ENCODE measurements at places on chromosomes 16 and 17.
A peak's percentile ranks its signal among the peaks of the same experiment; 100 is the strongest.

DNA sequence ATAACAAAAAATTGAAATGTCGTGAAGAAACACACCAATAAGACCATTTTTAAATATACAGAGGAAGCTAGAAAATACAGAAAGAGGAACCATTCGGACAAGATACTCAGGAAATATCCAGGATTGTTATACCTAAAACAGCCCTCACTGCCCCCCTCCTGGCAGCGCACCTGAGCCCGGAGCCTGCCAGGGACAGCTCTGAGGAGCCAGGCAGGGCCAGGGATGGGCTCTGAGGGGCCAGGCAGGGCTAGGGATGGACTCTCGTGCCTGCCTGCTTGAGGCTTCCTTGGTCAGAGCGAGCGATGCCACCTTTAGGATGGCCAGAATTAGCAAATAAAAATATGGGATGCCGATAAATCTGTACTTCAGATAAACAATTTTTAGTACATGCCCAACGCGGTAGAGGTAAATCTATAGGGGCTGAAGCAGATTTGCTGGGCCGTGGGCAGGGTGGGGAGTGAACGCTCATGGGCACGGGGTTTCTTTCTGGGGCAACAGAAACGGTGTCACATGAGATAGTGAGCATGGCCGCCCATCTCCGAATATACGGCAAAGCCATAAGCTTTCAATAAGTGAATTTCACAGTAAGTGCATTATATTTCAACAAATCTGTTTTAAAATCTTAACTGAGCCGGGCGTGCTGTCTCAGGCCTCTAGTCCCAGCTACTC is 18.2 kb upstream of the CSNK1D start:
- no peak for DNase-seq

DNA sequence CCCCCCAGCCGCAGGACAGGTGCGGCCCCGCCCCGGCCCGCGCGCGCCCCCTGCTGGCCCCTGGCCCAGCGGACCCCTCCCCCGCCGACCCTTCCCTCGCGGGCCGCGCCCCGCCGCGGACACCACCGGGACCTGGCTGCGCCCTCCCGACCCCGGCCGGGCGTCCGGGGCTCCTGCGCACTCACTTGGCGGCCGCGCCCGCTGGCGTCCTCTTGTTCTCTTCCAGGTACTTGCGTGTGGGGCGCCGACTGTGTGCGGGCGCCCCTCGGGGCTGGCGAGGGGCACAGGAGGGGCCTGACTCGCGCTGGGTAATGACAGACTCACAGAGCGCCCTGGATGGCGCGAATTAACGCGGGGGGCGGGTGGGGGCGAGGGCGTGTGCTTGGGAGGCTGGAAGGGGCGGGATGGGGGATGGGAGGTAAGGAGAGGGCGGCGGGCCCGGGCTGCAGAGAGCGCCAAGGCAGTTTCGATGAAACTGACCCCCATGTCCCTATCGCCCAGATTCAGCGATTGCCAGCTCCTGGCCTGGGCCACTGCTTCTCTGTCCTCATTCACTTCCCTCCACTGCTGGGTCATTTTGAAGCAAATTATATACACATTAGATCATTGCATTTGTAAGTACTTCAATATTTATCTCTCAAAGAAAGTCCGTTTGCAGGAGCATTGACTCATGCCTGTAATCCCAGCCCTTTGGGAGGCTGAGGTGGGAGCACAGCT is 445 bp upstream of the DBNDD1 start:
- no peak for DNase-seq

- DNase-seq: no peak
Observed at GRCh38 chr16:81136390-81137335, 40.5 kb upstream of the GCSH start.

DNA sequence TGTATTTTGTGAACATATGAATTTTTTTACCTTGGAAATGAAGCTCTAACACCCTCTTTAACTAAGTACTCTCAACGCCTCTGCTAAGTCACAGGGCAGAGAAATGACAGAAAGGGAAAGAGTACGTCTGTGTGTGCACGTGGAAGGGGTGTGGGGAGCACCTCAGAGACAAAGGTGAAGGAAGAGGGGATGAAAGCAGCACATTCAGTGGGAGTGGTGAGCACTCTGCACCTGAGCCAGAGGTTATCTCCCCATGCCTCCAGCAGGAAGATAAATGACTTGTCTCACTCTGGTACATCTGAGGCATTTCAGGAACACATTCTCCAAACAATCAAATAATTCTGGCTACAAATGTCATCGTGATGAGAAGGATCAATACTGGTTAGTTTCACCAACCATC is 15.0 kb downstream of the GNA13 start:
- no peak for DNase-seq

- peak; percentile 47 for DNase-seq
Observed at GRCh38 chr16:54284931-54285413, 1.6 kb downstream of the IRX3 start.

DNA sequence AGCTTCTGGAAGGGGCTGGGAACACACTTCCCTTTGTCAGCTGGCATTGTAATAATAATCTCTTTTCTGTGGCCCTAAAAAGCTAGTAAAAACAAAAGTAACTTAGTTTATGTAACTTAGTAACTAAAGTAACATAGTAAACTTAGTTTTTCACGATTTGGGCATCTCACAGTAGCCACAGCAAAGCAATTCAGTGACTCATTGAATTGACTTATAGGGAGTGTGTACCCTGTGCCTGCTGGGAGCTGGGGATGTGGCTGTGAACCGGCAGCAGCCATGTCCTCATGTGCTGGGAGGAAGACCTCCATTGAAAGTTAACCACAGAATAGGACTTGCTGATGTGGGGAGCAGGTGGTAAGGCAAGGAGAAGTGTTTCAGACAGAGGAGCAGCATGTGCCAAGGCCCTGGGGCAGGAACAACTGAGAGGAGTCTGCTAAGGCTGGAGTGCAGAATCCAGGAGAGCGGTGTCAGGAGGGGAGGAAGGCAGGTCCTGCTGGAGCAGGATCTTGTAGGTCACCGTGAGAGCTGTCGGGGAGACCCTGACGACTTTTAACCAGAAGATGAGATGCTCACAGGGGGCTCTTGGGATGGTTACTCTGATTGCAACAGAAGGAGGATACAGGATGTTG is 112.8 kb downstream of the PLCG2 start:
- DNase-seq: no peak

DNA sequence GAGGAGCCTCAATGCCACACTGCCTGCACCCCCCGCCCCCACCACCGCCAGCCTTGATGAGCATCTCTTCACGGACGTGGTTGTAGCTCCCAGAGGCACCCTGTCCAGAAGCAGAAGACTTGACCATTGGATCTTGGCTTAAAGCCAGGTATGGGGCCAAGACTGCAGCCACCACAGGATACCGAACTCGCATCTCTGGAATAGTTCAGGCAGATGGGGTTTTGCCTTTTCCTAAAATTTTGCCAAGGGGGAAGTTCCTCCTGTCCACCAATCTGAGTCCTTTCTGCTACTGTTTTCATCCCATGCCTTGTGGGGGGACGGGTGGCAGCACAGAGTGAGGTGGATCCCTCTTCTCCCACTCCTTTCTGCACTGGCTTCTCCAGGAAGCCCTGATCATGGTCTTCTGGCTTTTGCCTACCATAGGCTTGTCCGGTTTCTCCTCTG is 939 bp downstream of the CORO6 start:
- DNase-seq: no peak

GRCh38 chr17:60065136-60065535 is 13.6 kb downstream of the HEATR6 start:
- DNase-seq: no peak

GRCh38 chr16:83115491-83116232 is 488.9 kb downstream of the CDH13 start:
- no peak for DNase-seq

DNA sequence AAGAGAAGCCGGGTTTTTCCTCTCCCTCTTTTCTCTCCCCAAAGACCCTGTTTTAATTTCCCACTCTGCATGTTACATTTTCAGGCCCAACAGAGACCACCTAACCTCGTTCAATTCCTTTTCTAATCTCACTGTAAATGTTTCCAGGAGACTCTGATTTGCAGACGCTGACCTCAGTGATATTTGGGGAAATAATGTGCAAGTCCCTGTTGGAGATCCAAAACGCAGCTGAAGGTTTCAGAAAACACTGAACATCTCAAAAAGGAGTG is 386.6 kb downstream of the NPIPA8 start:
- no peak for DNase-seq

DNA sequence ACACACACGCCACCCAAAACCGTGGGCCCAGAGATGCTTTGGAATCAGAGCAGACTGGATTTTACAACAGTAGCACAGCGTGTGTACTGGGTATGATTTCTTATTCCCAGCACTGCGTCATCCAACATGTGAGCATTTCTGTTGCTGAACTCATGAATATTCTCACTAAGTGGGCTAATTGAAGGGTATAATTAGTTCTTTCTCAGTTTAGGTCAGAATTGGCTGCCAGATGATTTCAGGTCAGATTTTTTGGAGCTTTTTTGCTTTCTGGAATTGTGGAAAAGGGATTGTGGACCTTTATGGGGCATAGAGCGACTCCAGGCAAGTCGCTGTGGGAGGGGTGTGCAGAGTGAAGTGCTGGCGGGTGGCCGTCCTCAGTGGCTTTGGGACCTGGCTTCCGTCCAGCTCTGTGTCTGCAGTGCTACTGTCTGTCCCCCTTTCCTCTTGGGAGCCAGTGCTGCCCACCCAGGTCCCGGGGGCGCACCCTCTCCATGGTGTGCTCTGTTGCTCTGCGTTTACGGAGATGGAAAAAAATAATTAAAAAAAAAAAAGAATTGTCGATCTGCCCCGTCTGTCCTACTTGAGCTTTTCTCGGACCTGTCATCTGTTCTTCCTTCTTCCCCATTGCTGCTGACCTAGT is 25.0 kb downstream of the FOXK2 start:
- no peak for DNase-seq

DNA sequence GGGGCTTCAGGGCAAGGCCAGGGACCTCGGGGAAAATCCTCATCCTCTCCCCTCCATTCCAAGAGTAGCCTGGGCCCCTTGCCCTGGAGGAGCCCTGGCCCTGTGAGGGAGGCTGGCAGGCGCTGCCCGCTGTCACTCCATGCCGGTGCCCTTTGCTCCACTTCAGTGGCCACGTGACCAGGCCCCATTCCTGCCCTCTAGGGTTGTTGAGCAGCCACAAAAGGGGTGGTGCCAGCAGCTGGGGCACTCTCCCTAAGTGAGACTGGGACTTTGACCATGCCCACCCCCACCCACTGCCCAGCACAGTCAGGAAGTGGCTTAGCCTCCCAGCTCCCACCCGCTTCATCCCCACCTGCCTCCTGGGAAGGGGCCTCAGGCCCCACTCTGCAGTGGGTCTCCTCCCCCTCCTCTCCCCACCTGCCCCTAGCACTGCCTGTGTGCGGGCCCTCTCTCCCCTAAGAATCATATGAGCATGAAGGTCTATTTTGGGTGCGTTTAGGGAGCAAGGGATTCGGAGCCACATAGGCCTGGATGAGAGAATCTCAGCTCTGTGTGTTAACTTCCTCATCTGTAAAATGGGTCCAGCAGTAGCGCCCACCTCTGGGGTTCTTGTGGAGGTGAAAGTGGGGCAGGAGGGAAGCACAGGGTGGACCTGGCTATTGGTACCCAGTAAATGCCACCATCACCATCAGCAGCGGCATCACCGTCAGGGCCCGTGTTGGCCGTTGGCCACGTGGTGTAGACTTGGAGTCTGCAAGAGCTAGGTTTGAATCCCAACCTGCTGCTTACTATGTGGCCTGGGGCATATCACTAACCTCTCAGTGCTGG is 7.2 kb downstream of the PDK2 start:
- DNase-seq: peak; percentile 75

GRCh38 chr16:83473926-83474650 is 333.7 kb upstream of the HSBP1 start:
- no peak for DNase-seq

DNA sequence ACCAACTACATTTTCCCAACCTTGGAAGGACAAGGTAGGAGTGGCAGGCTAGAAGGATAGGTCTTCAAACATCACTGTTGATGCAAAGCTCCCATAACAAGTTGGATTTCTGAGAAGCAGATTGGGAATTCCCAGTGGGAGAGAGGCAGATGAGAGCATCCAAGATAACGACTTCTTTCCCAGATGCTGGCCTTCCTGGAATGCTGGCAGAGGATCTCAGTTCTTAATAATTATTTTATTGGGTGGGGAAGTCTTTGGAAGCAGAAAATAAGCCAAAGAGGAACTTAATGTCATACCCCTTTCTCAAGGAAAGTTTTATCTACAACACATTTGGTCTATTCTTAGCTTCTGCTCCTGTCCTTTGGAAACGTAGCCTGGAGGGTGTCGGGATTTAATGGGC is 64.5 kb downstream of the MPRIP start:
- DNase-seq: no peak

DNA sequence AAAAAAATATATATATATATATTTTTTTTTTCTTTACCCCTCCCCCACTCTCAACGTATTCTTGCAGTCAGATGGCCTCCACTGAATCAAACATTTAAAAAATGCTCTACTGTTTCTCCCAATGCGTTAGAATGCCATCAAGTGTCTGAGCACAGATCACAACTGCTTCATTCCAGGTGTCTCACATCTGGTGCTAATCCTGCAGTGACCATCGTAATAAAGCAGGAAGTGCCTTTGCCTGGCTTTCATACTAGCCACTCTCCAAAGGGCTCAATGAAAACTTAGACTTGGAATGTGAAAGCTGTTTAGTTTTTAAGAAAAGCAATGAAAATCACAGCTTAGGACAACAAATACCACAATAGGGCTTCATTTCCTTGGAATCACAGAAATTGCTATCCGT is 37.2 kb downstream of the SKAP1 start:
- no peak for DNase-seq

DNA sequence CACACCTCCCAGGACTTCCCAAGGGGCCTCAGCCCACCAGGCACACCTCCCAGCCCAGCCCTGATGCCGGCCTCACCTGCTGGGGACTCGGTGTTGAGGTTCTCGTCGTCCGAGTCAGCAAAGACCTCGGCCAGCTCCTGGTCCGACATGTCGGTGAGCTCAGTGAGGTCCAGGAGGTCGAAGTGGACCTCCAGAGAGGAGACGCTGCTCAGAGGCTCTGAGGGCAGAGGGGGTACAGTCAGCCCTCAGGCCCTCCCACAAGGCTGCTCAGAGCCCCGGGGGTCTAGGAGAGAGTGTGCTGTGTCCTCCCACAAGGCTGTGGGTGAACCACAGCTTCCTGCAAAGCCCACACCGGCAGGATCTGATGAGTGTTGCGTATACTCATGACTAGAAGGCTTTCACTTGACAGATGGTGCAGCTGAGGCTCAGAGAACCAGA is 10.5 kb downstream of the DBNDD1 start:
- no peak for DNase-seq

GRCh38 chr16:86286991-86287663 is 223.2 kb upstream of the FOXF1 start:
- DNase-seq: no peak

DNA sequence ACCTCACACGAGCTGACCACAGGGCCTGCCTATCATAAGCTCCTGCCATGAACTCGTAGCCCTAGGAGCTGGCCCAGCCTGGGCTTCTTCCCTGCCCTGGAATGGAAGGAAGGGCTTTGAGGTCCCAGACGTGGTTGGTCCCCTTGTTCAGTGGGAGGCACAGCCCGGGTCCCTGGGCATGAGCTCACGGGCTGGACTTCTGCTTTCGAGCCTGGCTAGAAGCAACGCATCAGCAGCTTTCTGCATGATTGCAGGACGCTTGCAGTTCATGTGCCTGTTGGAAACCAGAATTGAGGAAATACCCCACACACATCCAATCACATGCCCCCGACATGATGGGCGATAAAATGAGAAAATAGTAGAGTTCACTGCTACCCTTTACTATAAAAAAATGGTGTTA is 293.3 kb downstream of the MAF start:
- peak; percentile 70 for DNase-seq

Data from sciatic nerve (tissue), 2 donors.